ENCODE measurements at places on chromosomes 3 and 15.

DNA sequence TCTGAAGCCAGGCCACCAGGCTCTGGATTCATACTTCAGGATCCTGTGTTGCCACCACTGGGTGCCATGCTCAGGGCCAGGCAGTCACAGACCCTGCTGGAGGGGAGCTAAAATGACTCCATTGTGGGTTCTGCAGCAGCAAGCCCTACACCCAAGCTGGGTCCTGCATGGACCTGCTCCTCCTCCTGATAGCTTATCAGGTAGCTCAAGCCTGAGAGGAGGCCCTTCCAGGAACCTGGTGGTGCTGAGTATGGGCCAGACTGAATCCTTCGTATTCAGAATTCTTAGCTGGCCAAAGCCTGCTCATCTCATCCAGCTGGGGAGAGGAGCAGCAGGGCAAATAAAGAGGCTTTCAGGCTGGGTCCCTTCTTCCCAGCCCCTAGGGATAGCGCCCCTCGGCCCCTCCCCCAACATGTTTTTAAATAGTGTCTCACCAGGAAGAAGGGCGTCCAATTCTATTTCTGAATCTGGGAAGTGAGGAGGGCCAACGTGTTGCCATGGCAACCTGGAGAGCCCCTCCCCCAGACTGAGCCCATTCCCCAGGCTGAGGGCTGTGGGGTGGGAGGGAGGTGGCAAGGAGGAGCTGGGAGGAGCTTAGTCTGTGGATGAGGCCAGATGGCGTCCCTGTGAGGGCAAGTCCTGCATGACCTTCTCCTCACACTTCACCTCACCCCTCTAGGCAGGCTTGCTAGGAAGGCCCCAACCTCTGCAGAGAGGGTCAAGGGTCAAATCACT, 11.0 kb upstream of the CAMKV start:
- no peak for DNase-seq

- peak; percentile 2 for DNase-seq
These were observed 132.6 kb downstream of the NR2F2 start for GRCh38 chr15:96462768-96463750.

DNA sequence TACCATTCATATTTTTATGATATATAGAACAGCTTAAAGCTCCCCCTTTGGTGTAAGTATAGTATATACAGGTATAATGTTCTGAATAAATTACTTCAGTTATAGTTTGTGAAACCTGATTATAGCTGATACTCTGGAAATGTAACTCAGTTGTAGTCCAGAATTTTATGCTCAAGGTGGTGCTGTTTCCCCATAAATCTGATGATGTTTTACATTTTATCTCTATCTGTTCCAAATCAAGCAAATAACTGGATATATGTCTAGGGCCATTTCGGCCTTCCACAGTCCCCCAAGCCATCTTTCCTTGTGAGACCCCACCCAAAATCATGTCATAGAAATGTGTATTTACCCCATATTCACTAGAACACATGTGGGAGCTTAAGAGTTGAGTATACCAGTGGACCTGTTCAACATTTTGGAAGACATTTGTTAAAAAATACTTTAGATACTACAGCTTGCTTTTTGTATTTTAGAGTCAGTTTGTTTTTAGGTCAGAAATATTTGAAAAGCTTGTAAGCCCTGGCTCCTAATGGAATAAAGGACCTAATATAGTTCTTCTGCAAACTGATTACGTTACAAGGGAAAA, 107.1 kb downstream of the ATG7 start:
- no peak for DNase-seq

DNA sequence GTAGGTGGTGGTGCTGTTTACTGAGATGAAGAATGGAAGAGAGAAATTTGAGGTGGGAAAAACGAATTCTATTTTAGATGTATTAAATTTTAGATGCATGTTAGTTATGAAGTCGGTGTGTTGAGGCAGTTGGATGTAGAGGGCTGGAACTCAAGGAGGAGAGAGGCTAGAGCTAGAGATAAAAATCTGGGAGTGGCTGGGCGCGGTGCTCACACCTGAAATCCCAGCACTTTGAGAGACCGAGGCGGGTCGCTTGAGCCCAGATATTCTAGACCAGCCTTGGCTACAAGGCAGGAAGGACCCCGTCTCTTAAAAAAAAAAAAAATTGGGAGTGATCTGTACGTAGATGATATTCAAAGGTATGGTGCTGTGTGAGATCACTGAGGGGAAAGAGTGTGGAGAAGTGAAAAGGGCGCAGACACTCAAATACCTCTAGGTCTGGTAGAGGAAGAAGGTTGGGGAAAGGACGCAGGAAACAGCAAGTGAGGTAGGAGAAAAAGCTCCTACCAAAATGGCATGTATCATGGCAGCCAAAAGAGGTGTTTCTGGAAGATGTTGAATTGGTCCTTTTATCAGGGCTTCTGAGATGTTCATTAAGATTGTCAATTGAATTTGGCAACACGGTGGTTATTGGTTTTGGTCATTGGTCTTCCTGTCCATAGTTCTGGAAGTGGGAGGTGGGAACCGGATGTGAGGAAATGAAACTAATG, 1.8 kb downstream of the YEATS2 start:
- DNase-seq, result no peak

- peak; percentile 83 for DNase-seq
These were observed 501.5 kb upstream of the THBS1 start for GRCh38 chr15:39079296-39079847.

- DNase-seq, result no peak
These were observed 596.6 kb upstream of the AGTR1 start for GRCh38 chr3:148101061-148101460.

DNA sequence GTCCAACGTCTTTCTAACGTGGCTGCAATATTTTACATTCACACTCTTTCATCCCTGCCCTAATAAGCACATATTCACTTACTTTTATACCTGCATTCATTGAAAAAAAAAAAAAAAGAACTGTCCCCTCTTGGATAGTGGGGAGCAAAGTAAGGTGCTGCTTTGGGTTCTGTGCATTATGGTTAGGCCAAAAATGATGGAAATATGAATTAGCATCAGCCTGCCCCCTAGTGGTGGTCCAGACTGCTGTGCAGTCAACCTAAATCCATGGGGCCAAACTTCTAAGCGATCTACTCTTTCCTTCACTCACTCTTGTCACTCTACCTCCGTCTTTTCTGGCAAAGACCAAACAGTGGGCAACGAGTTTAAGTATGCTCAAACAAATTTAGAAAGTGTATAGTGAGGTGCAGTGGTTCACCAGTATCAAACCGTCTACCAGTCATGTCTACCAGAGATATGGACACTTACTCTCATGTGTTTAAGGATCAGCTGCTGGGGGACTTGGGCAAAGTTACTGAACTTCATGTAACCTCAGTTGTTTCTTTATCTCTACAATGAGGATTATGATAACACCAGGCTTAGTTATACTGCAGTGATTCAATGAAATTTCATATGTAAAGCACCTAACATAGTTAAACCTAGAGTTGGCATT, 61.5 kb upstream of the GRM7 start:
- DNase-seq, result no peak

- no peak for DNase-seq
These were observed 391.4 kb upstream of the RARB start for GRCh38 chr3:25036633-25037032.

DNA sequence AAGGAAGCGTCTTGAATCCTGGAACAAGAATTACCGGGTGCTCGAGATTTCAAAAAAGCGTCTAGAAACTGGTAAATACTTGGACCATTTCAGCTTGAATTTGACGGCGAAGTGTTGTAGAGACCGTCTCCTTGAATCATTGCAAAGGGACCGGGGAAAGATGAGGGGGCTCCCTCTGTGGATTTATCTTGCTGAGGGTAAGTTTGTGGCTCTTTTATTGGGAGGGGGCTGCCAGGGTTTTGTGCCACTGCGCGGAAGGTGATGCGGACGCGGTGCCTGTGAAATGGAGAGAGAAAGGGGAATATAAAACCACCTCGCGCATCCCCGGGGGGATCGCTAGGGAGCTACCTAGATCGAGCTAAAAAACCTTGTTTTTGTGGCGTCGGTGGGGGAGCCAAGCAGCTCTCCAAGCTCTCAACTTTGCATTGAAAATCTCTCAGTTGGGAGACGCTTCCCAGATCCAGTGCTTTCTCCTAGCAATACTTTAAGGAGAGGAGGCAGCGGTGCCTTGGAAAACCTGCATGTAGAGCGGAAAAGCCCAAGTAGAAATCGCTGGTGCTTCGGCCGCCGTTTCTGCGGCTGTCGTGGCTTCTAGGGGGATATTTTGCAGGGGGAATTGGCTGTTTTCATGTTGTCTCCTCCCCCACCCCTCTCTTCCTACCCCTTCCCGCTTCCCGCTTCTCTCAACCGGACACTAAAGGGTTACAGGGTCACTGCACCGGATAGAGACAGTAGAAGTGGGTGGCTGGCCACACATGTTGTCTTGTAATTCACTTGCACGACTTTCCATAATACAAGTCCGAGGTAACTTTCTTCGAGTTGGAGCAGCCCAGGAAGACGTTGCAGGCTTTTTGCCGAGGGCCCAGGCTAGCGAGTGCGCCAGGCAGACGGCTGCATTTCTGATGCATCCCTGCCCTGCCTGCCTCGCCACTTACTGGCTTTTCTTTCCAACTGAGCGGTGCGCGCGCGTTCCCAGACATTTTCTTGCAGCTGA, 187.6 kb downstream of the NLGN1 start:
- no peak for DNase-seq

DNA sequence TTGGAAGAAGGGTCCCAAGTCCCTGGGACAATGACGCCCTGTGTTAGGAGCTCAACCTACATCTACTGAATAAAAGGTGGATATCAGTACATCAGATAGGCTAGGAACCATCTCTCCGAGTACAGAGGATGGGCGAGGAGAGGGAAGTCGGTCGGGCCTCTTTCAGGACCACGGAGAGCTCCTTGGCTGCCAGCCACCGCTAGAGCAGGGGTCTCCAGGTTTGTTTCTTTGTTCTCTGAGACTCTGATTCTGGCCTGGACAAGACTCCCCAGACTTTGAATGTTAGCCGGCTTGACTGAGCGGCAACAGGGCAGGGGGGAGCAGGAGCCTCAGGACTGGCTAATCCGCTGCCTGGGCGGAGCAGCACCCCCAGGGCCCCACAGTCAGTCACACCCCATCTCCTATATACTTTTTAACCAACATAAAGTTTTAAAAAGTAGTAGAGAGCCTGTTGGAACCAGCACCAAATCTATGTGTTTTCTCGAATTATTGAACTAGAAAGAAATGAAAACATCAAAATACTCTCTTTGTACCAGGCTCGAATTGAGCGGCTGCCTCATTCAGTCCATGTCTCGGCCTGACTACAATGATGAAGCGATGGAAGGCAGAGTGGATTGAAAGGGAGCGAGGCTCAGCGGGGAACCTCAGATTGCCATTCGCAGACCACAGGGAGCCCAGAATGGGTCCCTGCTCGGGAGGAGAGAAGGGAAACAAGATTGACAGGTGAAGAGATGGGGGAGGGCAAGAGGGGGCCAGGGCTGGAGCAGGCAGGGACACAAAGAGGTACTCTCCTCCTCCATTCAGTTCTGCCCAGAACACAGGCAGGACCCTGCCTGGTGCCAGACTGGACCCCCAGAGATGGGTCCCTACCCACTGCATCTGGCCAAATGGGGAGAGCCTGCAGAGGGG, 131.6 kb downstream of the TPRA1 start:
- no peak for DNase-seq

- DNase-seq, result no peak
These were observed 17.4 kb downstream of the HEMK1 start for GRCh38 chr3:50586763-50587070.

DNA sequence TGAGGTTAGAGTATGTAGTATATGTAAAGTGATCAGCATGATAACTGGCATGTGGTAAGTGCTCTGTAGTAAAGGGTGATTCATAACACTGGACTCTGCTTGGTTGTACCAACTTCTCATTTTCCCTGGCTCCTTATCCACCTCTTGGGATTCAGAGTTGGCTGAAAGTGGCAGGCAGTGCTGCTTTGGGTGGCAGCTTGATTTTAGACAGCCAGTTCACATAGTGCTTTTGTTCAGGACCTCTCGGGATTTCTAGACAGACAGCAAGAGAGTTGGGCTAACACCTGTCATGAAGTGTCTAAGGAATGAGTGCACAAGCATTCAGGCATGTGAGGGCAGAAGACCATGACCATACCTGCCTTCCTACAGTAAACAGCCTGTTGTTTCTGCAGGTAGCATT, 69.0 kb downstream of the RBM6 start:
- DNase-seq, result peak; percentile 70

DNA sequence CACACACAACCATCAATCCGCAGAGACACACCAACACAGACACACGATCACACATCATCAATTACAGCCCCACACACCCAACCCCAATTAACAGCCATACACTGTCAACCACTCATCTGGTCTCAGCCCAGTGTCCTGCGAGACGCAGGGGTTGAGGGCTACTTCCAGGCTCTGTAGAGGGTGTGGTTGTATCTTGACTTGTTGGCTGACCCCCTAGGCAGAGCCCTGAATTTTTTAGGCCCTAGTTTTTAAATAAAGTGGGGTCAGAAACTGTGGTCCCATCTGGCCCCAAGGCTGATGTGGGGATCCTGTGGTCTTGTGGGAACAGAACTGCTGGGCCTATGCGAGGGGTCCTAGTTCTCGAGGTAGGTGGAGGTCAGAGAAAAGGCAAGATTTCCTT, 9.2 kb downstream of the VILL start:
- DNase-seq, result no peak

DNA sequence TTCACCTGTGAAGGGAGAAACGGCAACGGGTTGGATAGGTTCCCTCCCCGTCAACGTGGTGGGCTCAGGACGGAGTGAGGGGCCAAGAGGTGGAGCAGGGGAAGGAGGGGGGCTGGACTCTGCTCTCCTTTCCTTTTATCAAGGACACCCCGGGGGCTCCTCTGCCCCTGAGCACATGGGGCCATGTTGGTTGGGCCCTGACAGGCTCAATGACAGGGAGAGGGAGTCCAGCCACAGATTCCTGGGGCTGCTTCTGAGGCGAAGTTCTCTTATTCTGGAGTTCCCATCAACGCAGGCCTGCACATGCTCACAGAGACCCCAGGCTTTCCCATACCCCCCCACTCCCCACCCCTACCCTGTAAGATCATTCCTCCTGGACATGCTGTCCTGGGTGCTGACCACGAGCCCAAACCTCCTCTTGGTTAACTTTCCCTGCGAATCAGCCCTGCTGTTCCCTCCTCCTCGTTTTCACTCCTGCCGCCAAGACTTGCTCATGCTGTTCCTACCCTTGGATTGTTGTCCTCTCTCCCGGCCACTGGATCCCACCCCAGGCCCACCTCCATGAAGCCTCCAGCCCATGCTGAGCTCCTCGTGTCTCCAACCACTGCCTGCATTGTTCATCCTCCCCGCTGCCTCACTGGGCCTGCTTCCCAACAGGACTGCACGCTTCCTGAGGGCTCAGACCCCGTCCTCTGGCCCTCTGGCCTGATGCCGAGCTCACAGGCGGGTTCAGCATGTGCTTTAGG, 61.2 kb downstream of the SENP2 start:
- no peak for DNase-seq

DNA sequence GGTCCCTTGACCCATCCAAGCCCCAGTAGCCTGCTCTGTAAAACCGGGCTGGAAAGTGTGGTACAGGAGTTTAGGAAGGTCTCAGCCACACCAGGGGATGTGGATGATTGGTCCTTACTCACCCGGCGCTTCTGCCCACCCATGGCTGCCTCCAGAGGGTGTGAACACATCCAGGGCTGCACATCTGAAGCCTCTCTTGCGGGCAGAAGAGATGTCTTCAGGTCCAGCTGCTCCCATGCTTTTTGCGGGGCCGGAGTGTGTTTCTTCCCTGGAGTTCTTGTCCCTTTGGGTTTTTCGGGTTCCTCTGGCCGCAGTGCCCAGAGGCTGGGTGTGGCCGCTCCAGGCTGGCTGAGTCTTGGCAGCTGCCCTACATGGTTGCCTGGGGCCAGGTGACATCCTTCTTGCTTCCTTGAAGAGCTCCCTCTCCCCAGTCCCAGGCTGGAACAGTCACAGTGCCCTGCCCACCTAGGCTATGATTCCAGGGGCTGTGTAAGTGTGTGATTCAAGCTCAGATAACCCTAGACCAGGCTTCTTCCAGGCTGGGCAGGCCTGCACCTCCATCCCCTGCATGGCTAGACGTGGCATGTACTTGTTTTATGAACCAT, 33.9 kb downstream of the HDAC11 start:
- peak; percentile 50 for DNase-seq
